ENCODE measurements at places on chromosomes 2 and 18. TPM values are rescaled to one million over a fixed set of nuclear protein-coding genes. Genes with fewer than 3 reads are reported as not detected.

PDE1A gene
- 3.5 TPM for total RNA-seq

RNF103 gene
- 15.7 TPM for total RNA-seq

DNA sequence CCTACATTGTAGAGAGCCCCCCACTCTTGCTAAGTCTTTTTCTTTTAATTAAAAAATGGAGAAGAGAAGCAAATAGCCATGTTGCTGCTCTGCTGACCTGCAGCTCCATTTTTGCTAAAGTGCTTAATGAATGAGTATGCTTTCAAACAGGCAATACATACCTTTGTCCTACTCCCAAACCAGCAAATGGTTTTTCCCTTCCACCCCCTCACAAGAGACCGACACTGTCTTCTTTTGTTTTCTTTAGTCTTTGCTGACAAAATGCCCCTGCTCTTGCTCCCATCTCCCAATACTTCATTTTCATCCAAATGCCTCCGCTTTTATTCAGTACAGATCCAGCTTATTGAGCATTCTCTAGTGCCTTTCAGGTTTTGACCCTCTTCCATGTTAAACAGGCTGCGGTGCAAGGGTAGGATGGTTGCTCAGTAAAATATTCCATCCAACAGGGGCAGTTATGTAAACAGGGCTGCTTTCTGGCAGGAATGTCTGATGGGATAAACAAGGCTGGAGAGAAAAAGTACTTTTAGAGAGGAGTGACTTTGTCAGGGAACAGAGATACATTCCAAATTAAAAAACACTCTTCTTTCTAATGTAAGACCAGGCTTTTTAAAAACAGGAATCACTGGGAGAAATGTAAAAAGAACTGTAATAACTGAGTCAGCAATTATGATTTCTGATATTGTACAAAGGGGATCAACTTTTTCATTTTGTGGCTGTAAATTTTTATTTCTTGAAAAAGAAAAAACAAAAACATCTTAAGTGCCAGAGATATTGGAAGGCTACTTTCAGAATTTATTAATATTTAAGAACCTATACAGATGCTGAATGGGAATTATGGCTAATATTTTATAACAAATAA lies 136.8 kb downstream of the MEP1B start:
- no peak for DNase-seq

DNA sequence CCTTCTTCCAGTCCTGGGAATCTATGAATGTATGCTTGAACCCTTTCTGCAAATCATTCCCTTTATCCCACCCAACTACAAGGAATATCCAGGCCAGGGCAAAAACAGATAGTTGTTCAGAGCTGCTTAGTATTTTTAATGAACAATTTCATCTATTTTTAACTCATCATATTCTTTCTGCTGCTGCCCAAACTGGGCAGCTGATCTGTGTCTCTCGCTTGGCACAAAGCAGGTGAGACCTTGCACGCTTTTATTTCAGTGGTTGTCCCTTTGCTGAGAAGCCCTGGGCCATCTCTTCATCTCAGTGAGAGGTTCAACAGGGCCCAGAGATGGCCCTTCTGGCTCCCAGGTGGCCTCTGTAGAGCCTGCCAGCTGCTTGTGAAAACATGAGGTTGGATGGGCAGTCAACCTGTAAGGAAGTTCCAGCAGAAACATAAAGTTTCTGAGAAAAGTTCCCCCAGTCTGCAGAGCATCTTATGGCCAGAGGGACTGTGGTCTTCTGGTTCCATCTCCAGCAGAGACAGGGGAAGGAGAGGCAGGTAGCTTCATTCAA lies 57.5 kb downstream of the MYCN start:
- no peak for DNase-seq

- DNase-seq, result peak; percentile 72
Measured at GRCh38 chr2:54574107-54574859, 118.2 kb downstream of the SPTBN1 start.

- no peak for DNase-seq
Measured at GRCh38 chr2:56297671-56298070, 113.9 kb downstream of the CCDC85A start.

SERPINB10 gene
- not detected for total RNA-seq

DNA sequence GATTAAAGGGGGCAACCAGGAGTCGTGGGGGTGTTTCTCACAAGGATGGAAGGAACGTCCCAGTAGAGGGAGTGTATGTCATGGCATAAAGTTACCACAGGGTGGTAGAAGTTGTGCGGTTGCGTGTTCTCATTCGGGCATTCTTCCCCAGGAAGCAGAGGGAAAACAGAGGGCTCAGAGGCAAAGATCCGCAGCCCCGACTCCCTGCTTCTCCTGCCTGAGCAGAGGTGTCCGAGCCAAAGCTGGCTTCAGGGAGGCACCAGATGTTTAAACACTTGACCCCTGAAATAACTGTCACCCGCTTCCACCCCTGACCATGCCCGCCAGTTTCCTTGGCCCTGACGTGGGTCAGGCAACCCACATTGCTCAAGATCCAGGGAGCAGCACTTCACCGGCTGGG lies 83.7 kb downstream of the EN1 start:
- DNase-seq, result peak; percentile 41

NAPG gene
- total RNA-seq, result 38.0 TPM

DNA sequence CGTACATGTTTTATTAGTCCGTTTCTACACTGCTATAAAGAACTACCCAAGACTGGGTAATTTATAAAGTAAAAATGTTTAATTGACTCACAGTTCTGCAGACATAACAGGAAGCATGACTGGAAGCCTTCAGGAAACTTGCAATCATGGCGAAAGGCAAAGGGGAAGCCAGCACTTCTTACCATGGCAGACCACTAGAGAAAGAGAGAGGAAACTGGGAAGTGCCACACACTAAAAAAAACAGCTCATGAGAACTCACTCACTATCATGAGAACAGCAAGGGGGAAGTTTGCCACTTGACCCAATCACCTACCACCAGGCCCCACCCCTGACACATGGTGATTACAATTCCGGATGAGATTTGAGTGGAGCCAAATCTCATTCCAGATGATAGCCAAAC lies 466.2 kb downstream of the IRS1 start:
- DNase-seq, result no peak

- DNase-seq, result no peak
Measured at GRCh38 chr18:44552706-44553105, 128.0 kb upstream of the SETBP1 start.

SIX3 gene
- not detected for total RNA-seq

C1QL2 gene
- total RNA-seq, result not detected

CCDC141 gene
- 3.7 TPM for total RNA-seq

DNA sequence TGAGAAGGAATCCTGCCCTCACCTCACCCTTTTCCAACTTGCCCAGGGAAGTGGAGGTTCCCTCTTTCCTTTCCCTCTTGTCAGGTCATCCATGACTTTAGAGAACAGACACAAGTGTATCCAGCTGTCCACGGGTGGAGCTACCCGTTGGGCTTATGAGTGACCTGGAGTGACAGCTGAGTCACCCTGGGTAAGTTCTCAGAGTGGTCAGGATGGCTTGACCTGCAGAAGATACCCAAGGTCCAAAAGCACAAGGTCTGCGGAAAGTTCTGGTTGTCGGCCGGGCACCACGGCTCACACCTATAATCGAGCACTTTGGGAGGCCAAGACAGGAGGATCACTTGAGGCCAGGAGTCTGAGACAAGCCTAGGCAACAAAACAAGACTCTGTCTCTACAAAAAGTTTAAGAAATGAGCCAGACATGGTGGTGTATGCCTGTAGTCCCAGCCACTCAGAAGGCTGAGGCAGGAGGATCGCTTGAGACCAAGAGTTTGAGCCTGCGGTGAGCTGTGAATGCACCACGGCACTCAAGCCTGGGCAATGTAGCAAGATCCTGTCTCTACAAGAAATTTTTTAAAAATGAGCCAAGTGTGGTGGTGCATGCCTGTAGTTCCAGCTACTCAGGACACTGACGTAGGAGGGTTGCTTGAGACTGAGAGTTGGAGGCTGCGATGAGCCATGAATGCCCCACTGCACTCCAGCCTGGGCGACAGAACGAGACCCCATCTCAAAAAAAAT lies 14.0 kb upstream of the CNDP1 start:
- DNase-seq, result no peak

DNA sequence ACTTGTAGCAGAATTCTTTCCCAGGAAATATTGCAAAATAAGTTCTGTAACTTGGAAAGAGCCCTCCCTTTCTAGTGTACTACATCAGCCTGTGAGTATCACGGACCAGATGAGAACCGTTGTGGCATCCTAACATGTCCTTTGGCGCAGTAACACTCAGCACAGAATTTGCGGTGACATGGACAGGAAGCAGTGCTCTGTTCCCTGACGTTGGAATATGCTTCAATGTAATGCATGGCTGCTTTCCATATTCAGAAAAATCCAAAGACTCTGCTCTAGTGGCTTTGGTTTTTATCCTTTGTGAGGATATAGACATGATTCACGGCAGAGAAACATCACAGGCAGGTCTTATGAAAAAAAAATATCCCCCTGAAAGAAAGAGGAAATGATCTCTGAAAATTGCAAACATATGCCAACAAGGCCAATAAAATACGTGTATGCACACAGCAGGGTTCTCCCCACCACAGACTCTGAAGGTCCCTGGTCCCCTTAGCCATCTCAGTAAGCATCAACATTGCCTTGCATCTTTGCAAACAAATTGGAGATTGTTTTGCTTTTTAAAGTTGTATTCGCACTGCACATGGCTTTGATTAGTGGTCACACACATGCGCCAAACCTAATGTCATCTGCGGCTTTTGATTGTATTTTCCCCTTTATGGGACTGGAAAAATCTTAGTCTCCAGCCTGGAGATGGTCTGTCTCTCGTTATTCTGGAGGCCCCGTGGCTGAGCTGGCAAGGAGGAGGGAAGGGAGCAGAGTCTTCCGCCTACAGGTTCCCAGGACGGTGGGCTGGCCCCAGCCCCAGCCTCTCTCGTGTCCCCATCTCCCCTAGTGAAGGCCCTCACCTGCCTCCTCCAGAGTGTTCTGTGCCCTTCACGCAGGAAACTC lies 122.9 kb downstream of the COPS8 start:
- no peak for DNase-seq

COL4A4 gene
- not detected for total RNA-seq

DSC3 gene
- not detected for total RNA-seq

GRCh38 chr2:30414961-30415360 lies 32.1 kb upstream of the LCLAT1 start:
- DNase-seq, result no peak

DNA sequence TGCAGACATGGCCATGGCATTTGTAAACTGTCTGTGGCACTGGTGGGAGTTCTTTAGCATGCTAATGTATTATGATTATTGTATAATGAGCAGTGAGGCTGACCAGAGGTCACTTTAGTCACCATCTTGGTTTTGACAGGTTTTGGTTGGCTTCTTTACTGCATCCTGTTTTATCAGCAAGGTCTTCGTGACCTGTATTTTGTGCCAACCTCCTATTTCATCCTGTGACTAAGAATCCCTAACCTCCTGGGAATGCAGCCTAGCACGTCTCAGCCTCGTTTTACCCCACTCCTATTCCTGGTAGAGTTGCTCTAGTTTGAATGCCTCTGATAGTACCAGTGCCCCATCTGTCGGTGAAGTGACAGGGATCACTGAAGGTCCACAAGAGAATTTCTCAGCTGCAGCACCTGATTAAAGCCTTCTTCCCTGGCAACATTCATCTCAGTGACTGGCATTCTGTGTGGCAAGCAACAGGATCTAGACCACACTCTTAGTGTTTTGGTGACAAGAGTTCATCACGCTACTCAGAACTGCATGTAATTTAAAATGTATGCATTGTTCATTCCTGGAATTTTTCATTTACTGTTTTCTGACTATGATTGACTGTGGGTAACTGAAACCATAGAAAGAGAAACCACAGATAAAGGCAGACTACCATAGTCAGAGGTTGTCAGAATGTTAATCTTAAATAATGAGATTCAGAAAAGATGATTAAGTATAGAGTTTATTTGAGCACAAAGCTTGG lies 43.0 kb upstream of the GPR39 start:
- no peak for DNase-seq

- no peak for DNase-seq
Measured at GRCh38 chr2:59276917-59277316, 1035.8 kb upstream of the FANCL start.

C2orf92 gene
- total RNA-seq, result 0.80 TPM

- no peak for DNase-seq
Measured at GRCh38 chr18:924987-925386, 20.3 kb downstream of the ADCYAP1 start.

- no peak for DNase-seq
Measured at GRCh38 chr2:111100765-111101162, 19.9 kb upstream of the BCL2L11 start.

ASAP2 gene
- total RNA-seq, result 66.1 TPM
